Naive thymus-derived CD8-positive, alpha-beta T cell (primary cell): ENCODE measurements at places on chromosomes 2 and 18. TPM values are rescaled to one million over a fixed set of nuclear protein-coding genes. Genes with fewer than 3 reads are reported as not detected.

GRCh38 chr18:34492652-34493051 lies 217.4 kb upstream of the DTNA start:
- DNase-seq = no peak

Gene NCL
- 467 TPM for total RNA-seq

DNA sequence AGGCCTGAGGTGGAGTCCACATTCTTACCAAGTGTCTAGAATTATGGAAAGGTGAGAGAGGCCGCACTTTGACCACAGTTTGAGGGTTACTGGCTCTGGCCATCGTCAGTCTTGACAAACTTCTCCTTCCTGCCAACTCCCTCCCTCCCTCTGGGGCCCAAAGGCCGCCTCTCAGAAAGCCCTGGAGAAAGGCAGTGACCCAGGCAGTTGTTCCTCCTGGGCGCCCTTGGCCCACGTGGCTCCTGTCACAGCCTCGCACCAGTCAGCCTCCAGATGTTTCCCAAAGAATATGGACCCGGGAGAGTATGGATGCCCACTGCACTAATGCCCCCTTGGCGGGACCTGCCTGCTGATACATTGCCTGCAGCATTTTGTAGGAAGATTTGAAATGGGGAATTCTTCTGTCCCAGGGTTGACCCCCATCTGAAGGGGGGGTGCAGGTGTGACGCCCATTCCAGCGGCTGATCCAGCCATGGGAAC lies 61.7 kb downstream of the ASB1 start:
- DNase-seq = no peak

- no peak for DNase-seq
Measured at GRCh38 chr2:222554517-222554916, 101.4 kb downstream of the FARSB start.

GRCh38 chr18:23835506-23835905 lies 146.3 kb downstream of the LAMA3 start:
- DNase-seq = no peak

GRCh38 chr2:199206536-199206935 lies 251.2 kb downstream of the SATB2 start:
- DNase-seq = no peak

DNA sequence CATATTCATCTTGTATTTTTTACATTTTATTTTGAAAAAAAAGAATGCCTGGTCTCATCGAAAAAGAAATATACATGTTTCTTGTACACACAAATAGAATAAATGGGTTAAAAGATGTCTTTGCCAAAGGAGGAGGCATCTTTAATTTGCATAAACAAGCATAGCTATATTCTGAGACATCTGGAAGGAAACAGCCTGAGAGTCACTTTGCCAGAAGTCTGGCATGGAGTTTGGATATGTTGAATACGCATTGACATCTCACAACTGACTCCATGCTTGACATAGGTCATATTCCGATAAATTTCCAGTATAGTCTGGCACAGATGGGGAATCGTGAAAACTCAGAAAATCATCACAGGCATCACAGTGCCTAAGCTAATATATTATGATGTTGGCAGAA lies 1317.5 kb upstream of the CELF4 start:
- no peak for DNase-seq

Gene MZT2B
- 217 TPM for total RNA-seq

DNA sequence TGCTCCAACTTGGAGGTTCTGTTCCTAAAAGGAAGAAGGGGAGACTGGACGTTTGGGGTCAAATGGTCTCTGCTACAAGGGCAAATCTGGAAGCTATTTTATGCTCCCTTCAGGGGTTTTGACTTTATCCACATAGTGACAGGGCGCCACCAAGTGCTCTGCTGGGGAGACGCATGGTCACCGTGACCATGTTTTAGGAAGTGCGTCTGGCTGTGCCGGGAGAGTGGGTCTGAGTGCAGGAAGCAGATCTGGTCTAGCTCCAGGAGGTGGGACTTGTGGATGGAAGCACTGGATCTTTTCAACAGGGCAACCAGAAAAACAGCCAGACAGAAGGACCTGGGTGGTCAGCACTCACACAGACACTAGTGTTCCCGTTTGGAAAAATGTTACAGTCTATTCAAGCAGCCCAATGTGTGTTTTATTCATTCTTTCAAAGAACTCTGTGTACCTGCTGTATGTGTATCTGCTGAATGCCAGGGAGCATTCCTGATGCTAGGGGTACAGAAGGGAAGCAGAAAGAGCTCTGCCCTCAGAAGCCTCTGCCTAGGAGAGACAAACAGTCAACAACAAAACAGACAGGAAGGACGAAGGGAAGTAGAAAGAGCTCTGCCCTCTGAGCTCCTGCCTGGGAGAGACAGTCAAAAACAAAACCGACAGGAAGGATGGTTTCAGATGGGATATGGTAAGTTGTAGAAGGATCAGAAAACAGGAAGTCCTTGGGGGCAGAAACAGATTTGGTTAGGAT lies 14.3 kb downstream of the IMPA2 start:
- DNase-seq = peak; percentile 79

DNA sequence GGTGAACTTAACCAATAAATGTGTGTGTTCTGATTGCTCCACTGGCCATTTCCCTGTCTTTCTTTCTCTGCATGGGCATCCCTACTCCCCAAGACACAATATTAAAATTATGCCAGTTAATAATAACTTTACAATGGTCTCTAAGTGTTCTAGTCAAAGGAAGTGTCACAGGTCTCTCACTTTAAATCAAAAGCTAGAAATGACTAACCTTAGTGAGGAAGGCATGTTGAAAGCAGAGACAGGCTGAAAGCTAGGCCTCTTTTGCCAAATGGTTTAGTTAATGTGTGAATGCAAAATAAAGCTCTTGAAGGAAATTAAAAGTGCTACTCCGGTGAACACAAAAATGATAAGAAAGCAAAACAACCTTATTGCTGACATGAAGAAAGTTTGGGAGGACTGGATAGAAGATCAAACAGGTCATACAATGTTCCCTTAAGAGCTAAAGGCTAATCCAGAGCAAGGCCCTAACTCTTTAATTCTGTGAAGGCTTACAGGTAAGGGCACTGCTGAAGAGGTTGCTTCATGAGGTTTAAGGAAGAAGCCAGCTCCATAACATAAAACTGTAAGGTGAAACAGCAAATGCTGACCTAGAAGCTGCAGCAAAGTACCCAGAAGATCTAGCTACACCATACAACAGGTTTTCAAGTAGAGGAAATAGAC lies 44.0 kb upstream of the ARHGAP15 start:
- DNase-seq = no peak

Gene KLHL30
- not detected for total RNA-seq

GRCh38 chr2:241083091-241083415 lies 19.0 kb downstream of the MTERF4 start:
- no peak for DNase-seq

Gene PLEKHH2
- 5.7 TPM for total RNA-seq

- no peak for DNase-seq
Measured at GRCh38 chr18:22713511-22713910, 219.6 kb upstream of the RBBP8 start.

- no peak for DNase-seq
Measured at GRCh38 chr2:100151310-100151709, 8.9 kb upstream of the AFF3 start.

DNA sequence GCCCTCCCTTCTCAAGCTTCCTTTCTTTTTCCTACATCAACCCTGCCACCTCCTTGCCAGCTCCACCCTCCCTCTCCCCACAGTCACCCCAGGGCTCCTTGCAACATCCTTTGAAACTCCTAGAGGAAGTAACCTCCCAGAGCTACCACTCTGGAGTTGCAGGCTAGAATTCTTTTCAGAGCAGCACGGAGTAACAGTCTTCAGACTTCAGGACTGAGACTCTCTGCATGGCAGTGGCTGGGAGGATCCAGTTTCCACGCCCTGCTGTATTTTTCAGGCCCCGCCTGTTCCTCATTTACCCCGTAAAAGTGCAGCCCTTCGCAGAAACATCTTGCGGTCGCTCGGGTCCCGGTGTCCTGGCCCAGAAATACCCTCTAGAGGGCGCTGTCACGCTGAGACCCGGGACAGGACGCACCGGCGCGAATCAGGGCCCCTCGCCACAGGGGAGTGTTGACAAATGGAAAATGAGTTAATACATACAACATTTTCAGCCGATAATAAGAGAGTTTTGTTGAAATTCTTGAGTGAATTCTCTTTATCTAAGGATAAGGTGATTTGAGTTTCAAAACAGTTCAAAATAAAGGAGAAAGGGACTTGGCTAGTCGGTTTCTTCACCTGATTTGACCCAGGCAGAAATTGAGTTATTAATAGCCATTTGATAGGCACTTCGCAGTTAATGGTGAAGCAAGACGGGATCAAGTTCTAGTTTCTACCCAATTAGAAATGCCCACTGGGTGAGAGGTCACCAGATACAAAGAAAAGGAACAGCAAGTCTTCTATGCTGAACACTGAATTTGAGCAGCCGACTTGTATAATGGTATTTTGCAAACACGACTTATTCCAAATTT lies 18.5 kb upstream of the NTSR2 start:
- DNase-seq = peak; percentile 77
